ENCODE measurements at places on chromosomes 1 and 21. TPM values are rescaled to one million over a fixed set of nuclear protein-coding genes. Genes with fewer than 3 reads are reported as not detected.

LCE2C gene
- polyA plus RNA-seq, result not detected

CD53 gene
- 5.2 TPM for polyA plus RNA-seq

GBP7 gene
- 0.13 TPM for polyA plus RNA-seq

RNU1-1 gene
- not detected for polyA plus RNA-seq

COL9A2 gene
- polyA plus RNA-seq, result 28.5 TPM

TMEM269 gene
- 1.1 TPM for polyA plus RNA-seq

PDZK1IP1 gene
- 34.8 TPM for polyA plus RNA-seq

Measured in renal cortex interstitium (tissue), 15 donors.